ENCODE measurements at places on chromosomes 7 and 10.

DNA sequence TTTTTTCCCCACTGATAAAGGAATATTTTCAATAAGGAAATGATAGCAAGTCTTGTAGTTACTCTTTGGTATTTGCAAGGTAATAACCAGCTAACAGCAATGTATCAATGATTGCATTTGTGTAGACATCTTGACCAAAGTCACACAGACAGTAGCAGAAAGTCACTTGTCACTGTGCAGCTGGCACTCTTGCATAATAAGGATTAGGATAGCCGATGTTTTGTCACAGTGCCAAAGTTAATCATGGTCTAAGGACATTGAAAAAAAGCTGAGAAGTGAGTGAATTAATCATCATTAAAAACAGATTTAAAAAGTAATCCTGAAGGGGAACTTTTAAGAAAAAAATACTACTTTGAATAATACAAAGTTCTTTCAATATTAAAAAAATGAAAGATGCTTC is 834.3 kb upstream of the C7orf33 start:
- no peak for DNase-seq

GRCh38 chr10:13587391-13587790 is 626 bp downstream of the PRPF18 start:
- no peak for DNase-seq

GRCh38 chr10:7397049-7398035 is 13.5 kb downstream of the SFMBT2 start:
- DNase-seq, result no peak

GRCh38 chr7:32936689-32937088 is 20.6 kb upstream of the FKBP9 start:
- DNase-seq, result no peak

GRCh38 chr10:31584098-31584631 is 265.1 kb downstream of the ZEB1 start:
- no peak for DNase-seq

- DNase-seq, result no peak
Observed at GRCh38 chr10:103968441-103969391, 1.8 kb downstream of the SLK start.

DNA sequence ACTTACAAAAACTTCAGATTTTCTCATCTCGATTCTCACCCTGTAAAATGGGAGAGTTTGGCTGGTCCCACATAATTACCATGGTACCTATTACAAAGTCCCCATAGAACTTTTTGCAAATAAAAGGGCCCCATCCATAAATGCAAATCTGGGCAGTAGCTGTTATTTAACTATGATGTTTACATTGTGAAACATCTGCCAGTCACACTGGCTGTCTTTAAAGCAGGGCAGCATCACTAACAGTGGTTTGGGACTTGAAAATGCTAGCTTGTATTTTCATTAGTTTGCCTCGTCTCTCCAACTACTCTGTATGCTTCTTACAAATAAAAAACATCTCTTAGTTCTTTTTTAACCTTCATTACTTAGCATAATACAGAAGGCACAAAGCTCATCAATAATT is 240.7 kb downstream of the FZD1 start:
- DNase-seq, result no peak

- no peak for DNase-seq
Observed at GRCh38 chr7:34844936-34845665, 187.1 kb downstream of the NPSR1 start.
